Fibroblast of skin of scalp (primary cell): ENCODE measurements at places on chromosomes 5 and 9.

GRCh38 chr5:158753354-158753753 lies 346.4 kb downstream of the EBF1 start:
- no peak for DNase-seq

GRCh38 chr5:32278406-32278805 lies 34.3 kb downstream of the MTMR12 start:
- DNase-seq, result no peak

DNA sequence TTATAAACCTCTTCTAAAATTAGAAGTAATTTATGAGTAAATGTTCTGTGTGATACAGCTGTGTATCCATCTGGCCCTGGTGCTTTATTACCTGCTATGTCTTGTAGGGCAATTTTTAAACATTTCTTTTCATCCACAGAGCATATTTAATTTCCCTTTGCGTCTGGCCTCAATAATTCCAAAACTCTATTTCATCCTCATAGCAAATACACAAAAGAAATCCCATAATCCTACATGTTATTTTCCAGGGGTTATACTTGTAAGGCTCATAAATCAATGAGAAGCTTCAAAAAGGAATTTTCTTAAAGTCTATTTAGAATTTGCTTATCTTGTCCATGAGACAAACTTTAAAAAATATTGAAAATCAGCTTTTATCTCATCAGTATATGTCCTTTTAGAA lies 167.0 kb downstream of the TTC39B start:
- no peak for DNase-seq

DNA sequence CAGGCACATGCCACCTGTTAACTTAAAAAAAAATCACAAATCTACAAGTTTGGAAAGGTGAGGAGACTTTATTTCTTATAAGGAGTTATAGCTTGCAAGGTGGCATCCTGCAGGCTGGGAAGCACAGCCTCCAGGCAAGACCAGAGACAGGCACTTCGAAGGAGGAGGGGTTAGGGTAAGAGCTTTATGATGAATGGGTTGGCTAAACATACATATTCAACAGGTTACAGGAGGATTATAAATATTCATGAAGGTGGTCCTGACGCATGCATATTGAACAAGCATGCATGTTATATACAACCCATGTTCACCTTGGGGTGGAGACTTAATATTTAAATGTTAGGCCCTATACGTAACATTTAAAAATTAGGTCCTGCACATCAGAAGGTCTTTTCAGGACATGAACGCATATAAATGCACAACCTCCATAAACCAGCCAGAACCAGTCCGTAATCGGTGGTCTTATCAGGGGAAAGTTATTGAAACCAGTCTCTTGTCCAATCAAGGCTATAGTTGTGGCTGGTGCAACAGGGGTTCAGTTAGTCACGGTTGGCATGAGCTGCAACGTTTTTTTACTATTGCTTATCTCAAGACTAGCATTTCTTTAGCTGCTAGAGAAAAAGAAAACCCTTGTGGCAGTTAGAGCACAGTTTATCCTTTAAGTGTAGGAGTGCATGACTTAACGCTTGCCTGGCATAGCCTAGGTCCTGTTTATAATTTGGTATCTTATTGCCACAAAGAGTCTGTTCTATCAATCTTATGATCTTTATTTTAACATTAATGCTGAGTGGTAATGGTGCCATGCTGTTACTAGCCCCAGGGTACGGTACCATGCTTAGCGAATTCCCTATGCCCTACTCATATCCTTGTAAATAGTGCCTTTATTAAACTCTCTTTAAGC lies 72.7 kb downstream of the C9orf57 start:
- DNase-seq, result no peak

- DNase-seq, result peak; percentile 69
Measured at GRCh38 chr5:41649659-41650058, 139.3 kb upstream of the PLCXD3 start.

GRCh38 chr9:28598408-28598807 lies 1025.1 kb upstream of the C9orf72 start:
- no peak for DNase-seq

GRCh38 chr5:143093452-143094086 lies 309.9 kb downstream of the NR3C1 start:
- DNase-seq, result no peak

DNA sequence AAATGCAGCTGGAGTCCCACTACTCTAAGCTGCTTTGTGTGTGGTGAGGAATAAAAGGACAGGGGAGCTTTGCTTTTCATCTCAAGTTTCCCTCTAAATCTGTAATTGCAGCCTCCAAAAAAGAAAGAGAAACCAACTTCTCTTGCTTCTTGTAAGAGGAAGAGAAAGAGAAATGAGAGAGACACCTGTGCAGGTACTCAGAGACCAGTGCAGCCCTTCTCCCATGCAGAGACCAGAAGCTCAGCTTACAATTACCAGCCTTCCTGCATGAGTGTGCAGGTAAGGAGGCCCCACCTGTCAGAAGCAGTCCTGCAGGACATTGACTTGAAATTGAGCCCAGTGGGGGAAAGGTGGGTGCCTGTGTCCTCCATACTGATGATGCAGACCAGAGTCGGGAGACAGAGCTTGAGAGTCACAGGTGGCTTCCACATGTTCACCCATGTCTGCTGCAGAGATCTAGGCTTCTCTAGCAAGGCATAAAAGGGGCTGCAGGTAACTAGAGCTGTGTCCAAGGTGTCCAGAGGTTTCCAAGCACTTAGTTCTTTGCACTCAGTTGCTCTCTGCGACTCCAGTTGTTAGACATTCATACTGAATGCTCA lies 15.3 kb upstream of the MED10 start:
- no peak for DNase-seq

DNA sequence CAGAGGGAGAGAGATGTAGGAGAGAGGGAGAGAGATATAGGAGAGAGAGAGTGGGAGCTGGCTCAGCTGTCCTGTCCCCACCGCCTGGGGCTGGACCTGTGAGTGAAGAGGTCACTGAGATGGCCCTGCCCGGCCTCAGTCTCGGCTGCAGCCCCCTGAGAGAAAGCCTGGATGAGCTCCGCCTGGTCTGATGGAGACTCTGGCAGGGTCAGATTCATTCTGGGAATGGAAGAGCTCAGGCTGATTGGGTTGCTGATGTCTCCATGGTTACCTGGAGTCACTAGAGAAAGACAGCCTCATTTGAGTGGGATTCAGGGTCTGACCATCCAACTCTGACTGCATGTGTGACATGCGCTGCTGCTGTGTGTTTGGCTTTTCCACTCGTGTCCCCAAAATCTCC lies 27.1 kb upstream of the SEMA4D start:
- DNase-seq, result no peak

DNA sequence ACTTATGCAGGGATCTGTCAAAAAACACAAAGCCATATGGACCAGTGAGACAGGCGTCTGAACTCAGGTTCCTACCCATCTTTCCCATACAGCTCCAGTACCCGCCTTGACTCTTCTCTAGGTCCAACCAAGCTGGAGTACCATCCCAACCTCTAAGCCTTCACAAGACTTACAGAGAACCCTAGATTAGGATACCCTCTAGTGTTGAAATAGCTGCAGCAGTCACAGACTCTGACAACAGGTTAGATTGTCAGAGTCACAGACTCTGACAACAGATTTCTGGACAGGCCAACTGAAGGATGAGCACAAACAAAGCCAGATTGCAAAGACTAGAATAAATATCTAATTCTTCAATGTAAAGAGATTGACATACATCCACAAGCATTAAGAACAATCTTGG lies 266.1 kb downstream of the GRIA1 start:
- DNase-seq, result peak; percentile 8

GRCh38 chr9:130156672-130157071 lies 15.5 kb upstream of the NCS1 start:
- DNase-seq, result no peak

DNA sequence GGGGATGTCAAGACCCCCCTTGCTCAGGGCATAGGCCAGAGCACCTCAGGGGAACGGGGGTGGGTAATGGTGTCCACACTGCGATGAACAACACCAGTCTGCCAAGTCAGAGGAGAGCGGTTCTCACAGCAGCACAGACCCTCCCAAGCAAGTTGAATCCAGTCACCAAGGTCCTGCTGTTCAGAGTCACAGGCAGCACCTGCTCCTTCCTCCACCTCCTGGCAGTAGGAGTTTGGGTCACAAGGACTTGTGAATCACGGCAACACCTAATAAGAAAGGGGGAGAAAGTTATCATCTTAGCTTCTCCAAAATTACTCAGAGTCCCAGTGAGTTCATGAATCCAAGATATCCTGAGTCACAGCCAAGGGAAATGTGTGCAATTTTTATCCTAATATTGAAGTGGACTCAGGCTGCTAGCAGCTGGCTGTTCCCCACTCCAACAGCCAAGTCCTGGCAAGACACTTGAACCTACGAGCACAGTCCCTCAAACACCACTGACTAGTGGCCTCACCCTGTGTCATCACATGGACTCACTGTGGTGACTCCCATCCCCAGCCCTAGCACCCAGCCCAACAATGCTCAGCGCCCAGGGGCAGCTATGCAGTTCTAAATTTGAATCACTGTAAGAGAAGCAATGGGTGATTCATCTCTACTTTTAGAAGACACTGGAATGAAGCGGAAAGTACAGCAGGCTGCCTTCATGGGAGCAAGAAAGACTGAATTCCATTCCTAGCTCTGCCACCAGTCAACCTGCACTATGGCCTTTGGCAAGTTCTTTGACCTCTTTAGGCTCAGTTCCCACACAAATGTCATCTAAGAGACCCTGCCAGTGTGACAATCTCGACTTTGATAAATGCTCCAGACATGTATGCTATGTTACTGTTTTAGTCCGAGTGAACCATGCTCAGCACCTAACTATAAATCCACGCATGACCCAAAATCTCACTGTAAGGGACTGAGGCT lies 113.7 kb downstream of the KLHL3 start:
- DNase-seq, result peak; percentile 70

GRCh38 chr5:133478199-133478985 lies 133.9 kb downstream of the FSTL4 start:
- no peak for DNase-seq

GRCh38 chr5:75324791-75325190 lies 12.2 kb upstream of the HMGCR start:
- DNase-seq, result no peak

GRCh38 chr5:85651731-85652130 lies 966.0 kb upstream of the COX7C start:
- DNase-seq, result peak; percentile 0

- peak; percentile 19 for DNase-seq
Measured at GRCh38 chr9:106953174-106953573, 90.2 kb downstream of the ZNF462 start.

DNA sequence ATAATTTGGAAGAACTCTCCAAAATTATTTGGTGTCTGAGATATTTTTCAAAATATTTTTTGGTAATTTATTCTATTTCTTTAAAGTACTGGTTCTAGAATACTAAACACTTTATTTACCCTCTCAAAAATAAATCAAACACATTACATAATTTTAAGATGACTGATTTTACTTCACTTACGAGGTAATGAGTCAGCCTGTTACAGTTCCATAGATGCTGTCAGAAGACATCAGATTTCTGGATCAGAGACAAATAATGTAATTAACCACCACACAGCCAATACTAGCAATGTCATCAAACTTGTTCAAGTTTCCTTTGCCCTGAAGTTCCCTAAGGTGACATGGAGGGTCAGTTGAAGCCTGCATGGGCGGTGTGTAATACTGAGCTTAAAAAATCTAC lies 106.1 kb upstream of the CDH9 start:
- no peak for DNase-seq

GRCh38 chr9:98402019-98402840 lies 146.8 kb upstream of the TBC1D2 start:
- DNase-seq, result no peak

DNA sequence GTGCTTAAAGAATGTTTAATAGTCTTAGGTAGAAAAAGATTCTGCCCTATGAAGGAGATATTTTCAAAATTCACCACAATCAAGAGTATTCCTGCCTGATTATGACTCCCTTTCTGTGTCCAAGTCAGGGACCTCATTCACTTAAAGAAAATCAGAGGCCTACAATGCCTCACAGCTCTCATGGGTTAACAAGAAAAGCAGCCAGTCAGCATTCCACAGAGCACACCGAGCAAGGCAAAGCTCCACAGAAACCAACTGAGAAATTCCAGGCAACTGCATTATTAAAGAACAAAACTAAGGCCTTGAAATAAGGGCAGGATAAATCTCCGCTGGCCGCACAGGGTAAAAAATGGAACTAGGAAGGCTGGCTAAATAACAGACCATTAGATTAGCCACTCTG lies 161.1 kb downstream of the TARS1 start:
- peak; percentile 73 for DNase-seq

- DNase-seq, result peak; percentile 65
Measured at GRCh38 chr5:177309351-177310191, 2.1 kb downstream of the MXD3 start.
